NCI-H526 (cell line): ENCODE measurements at places on chromosomes 6 and 20.
A peak's percentile ranks its signal among the peaks of the same experiment; 100 is the strongest.

- no peak for DNase-seq
These were observed 650.7 kb downstream of the KIF16B start for GRCh38 chr20:15922556-15922955.

GRCh38 chr6:35202066-35202546 is 11.7 kb upstream of the SCUBE3 start:
- DNase-seq: no peak

GRCh38 chr20:34875642-34876405 is 588 bp upstream of the ACSS2 start:
- DNase-seq: peak; percentile 99

GRCh38 chr6:4370066-4370465 is 234.7 kb upstream of the ECI2 start:
- no peak for DNase-seq

- DNase-seq: no peak
These were observed 3.5 kb downstream of the TBPL1 start for GRCh38 chr6:133956416-133957049.

DNA sequence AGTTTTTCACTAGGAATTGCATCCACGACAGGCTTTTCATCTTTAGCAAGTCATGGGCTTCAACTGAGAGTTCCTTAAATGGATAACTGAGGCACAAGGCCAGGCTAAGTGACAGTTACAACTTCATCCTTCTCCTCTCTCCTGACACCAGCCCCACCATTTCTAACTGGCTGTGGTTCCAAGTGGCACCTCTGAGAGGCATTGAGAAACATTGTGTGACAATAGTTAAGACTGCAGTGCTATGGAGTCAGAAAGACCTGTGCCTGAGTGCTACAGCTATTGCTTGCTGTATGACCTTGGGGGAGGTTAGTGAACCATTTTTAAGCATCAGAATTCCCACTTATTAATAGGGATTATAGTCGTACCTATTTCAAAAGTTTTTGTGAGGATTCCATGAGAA is 26.2 kb upstream of the MLIP start:
- no peak for DNase-seq

DNA sequence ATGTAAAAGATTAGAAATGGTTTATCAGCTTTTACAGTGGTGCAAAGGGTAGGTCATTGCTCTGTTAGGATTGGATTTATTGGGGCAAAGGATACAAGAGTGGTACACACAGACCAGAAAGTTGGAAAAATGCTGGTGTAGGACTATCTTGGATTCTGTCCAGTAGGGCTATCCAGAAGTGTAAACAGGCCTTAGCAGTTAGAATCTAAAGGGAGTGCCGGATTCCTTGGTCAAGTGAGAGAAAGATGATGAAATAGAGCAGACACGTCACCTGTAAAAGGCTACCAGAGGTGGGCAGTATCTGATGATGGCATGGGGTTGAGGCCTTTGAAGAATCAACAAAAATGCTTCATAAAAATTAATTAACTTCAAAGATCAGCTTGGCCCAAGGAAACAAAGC is 975.9 kb downstream of the KIF16B start:
- no peak for DNase-seq

DNA sequence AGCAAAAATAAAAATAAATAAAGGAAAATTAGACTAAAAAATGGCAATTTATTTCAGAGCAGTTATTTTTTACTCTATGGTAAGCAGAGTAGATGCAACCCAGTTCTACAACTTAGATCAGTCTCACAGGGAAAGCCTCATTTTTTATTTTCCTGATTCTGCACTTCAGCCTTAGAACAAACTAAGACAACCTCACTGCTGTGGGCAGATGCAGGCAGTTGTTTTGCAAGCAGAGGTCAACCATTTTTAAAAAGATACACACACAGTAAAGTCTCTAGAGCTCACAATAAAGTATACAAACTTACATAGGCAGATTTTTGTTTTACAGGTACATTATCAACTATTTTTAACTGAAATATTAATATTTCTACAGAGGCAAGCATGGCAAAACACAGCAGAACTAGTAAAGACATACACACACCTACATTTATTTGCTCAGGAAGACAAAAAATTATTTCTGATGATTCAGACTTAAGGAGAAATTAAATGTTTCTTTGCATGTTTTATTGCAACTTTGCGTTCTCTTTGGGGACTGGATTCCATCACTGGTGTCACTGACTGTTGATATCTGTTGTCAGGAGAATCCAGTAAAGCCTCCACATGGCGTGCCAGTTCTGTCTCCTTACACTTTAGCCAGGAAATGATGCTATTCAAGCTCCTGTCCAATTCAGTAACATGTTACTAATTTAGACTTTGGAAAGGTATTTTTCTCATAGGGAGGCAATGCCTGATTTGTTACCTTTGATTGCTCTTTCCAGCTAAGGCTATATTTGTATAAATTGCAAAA is 102.7 kb downstream of the TRDN start:
- no peak for DNase-seq

DNA sequence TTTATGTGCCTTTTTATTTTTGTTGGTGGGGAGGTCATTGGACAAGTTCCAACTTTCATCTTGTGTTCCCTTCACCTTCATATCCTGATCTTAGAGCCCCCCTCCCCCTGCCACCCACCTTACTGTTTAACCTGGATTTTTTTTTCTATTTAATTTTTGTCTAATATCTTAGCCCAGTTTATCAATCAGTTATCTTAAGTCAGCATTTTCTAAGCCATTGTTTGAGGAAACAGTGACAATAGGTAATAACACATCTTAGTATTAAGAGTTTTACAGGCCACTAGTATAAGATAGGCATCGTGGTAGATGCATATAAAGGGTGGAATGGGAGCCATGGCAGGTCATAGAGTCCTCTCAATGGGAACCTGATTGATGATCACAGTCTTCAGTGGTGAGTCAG is 2.4 kb downstream of the ABT1 start:
- no peak for DNase-seq

DNA sequence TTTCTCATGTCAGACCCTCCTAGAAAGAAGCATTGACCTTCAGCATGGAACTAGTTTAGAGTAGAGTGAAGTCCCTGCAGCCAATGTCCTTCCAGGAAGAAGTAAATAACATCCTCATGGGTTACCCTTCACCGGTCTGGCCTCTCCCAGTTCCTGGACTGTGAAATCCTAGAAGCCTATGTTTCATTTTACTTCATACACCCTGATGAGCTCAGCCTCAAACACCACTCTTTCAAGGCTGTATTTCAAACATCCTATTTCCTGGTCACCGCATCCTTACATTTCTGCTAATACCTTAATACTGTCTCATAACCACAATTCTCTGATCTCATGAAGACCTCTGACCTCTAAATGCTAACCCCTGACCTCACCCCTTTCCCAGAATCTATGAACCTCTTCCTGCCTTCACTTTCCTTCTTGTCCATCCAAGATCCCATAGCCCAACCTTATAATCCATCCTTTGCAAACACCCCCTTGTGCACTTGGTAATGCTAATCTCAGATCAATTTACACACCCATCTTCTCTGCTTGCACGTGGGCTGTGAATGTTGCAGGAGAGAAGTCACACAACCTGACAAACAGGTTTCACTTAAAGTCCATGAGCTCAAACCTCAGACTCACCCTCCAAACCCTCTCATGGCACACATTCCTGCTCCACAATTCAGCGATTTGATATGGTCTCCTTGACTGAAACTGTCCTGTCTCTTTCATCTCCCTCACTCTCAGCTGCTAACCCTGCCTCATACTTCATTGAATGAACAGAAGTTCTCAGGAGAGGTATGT is 30.2 kb downstream of the SLC2A10 start:
- DNase-seq: peak; percentile 30

DNA sequence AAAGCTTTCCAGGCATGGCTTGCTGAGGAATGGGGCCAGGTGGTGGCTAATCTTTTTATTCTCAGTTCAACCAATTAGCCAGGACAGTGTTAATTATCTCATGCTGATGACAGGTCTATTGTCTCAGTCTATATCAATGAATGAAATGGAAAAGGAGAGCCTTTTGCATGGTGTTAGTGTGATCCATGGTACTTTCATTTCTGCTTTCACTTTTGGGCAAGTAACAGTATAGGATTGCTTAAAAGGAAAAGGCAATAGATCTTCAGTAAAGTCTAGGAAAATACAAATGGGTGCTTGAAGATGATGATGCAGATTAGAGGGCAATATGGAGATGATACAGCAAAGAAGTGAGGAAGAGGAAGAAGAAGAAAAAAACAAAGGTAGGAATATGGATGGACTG is 430.3 kb downstream of the TFAP2A start:
- DNase-seq: no peak
